NCI-H2029 treated with DMSO at 0.1 percent for 48 hours (cell line): ENCODE measurements at places on chromosomes 7 and 10.

DNA sequence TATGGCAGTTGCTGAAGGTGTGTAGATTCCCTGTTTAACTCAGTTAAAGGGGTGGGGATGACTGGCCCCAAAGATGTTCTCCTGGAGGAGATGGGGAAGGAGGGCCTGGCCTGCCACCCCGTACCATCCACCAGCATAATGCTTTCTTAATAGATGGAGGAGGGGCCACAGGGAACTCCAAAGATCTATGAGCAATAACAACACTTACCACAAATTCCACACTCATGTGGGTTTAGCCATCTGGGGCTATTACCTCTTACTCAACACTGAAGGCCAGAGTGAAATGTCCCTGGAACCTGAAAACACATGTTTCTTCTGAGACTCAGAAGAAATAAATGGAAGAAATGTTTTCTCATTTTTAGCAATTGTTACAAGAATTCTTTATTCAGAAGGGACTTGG lies 259.0 kb downstream of the CXCL12 start:
- DNase-seq = no peak

GRCh38 chr10:103125323-103126267 lies 67.5 kb downstream of the NT5C2 start:
- no peak for DNase-seq

DNA sequence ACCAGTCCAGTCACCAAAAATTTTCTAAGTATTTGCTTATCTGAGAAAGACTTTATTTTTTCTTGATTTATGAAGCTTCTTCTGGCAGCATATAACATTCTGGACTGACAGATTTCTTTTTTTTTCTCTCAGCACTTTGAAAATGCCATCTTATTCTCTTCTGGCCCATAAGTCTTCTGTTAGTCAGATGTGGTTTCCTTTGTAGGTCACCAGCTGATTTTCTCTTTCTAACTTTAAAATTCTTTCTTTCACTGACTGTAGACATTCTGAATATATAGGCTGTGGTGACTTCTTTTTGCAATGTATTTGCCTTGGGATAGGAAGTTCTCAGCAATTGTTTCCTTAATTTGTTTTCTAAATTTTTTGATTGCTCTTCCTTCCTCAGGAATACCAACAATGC lies 172.5 kb downstream of the CCDC7 start:
- no peak for DNase-seq

DNA sequence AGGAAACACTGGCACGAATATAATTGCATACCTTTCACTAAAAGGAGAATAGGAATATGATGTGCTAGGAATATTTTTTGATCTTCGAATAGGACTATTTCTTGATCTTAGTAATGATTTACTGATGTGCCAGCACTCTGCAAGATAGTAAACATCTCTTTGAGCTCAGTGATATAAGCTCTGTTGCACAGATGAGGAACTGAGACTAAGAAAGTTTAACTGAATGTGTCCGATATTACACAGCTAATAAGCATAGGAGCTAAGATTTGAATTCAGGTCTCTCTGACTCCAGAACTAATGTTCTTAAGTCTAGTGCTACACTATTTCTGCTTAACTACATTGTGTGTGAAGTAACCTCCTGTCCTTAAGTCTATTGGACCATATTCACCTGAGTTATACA lies 98.4 kb upstream of the PTPRZ1 start:
- no peak for DNase-seq

DNA sequence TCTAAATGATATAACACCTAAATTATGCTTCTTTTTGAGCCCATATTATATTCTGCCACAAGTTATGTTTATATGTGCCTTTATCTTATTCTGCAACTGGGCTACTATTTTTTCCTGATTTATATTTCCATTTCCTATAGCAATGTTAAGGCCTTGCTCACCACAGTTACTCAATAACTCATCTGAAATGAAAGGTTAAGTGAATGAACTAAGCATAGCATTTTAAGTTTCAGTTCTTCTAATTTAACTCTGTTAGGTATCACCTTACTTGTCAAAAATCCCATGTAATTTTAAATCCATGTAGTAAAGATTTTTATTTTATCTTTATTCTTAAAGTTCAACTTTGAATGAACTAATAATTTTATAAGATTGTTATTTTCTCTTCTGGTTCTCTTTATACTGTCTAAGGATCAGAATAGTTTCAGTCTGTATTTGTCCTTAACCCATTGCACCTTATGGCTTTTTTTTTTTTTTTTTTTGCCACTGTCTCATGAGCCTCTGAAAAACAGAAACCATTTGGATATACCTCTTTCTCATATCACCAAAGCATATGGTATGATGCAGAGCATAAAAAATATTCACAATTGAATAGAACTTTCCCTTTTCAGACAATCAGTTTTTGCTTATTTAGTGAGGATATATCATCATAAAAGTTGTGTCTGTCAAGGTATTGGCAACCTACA lies 301.8 kb upstream of the ZWINT start:
- DNase-seq = no peak

DNA sequence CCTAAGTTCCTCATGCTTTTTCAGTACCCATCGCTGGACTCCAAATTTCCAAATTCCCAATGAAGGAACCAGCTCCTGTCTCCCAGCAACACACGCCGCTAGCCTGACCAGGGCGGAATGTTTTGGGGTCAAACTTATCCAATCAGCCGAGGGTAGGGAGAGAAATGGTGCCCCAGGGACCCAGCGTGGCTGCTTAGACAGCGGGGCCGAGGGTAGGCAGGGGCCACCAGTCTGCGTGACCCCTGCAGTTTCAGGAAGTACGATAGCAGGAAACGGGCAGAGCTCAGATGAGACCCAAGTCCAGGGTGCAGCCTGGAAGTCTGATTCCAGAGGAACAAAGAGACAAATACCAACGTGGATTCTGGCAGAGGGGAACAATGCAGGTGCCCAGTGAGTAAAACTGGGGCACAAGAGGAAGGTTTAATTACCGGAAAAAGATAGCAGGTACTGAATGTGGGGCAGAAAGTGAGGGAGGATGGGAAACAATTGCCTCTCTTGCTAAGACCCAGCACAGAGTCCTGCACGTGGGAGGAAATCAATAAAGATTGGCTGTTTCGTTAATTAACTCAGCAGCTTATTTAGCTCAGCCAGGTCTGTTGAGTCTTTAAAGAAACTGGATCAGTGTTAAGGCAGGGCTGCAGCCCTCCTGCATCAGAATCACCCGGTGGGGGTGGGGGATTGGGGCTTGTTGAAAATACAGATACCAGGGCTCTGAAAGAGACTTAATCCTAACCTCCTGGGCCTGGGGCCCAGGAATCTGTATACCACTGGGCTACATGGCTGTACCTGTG lies 50.4 kb upstream of the NFE2L3 start:
- DNase-seq = no peak
